H1 (cell line): ENCODE measurements at places on chromosomes 5 and 9.

- H3K27me3 ChIP-seq: no peaks in the 10 kb centered on the region
- no peak overlapping the region for H3K4me3 ChIP-seq
Measured at GRCh38 chr9:131868766-131869165, 128.9 kb upstream of the RAPGEF1 start.

DNA sequence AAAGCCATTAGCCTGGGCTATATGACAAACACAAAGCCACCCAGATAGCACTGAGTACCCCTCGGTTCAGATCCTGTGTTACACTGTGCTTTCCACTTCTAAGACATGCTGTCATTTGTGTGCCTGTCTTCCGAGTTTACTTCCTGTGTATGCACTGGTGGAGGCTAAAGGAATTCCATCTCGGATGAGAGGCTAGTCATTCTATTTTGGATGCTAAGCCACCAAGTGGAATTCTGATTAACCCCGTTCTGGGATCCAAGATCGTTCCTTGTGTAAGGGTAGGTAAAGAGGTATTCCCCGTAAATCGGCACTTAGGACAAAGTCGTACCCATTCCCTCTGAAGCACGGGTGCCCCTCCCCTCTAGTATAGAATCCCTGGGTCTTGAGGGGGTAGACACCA lies 8.7 kb downstream of the PROP1 start:
- H3K27ac ChIP-seq: no peak overlapping the region
- H3K4me1 ChIP-seq: peaks cover 10% of the 10 kb centered on the region; the same call in 1 of the 2 replicates
- no peak for DNase-seq
- H3K27me3 ChIP-seq: peaks cover 40% of the 10 kb centered on the region
- no peaks in the 10 kb centered on the region for H3K36me3 ChIP-seq
- H3K4me3 ChIP-seq: no peak overlapping the region

DNA sequence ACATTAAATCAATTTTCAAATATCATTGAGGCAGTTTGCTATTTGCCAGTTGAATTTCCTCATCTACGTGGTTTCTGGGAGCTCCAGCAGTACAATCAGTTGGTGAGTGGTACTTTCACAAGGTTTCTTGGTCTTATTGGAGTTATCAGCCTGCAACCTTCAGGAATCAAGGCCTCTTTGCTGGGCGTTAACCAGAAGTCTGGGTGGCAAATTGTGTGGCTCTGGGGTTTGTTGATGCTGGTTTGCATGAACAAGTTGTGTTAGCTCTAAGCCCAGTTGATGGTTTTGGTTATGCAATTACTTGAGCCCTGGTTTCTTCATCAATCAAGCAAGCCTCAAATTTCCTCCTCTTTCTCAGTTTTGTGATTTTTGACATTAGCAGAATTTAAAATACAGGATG lies 152.9 kb upstream of the ANKRD55 start:
- no peak overlapping the region for H3K27ac ChIP-seq
- H3K4me1 ChIP-seq: no peaks in the 10 kb centered on the region
- H3K27me3 ChIP-seq: no peaks in the 10 kb centered on the region
- H3K4me3 ChIP-seq: no peak overlapping the region
- no peak for DNase-seq

DNA sequence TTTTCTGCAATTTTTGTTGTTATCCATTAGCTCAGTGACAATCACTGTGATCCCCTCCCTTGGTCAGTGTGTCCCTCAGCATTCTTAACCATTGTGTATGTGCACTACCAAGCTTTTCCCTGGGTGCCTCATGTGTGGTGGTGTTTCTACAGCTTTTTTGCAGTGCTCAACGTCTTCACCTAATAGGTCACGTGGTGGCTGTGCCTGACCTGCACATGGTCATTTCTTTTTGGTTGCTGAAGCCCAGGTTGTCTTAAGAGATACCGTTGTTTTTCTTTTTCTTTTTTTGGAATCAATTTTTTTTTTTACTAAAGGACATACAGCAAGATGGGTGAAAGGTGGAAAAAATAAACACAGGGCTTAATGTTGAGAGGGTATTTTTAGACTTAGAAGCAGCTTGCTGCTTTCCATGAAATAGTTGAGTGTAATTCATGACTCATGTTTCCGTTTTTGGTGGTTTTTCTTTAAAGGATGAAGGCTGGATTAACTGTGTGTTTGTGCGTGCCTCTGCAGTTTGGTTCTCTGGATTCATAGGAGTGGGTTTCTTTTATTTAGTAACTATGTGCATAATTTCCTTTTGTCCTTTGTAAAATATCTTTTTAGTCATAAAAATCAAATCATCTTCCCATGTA lies 22.2 kb downstream of the SH3GL2 start:
- no peak overlapping the region for H3K4me3 ChIP-seq
- no peak overlapping the region for H3K27ac ChIP-seq

DNA sequence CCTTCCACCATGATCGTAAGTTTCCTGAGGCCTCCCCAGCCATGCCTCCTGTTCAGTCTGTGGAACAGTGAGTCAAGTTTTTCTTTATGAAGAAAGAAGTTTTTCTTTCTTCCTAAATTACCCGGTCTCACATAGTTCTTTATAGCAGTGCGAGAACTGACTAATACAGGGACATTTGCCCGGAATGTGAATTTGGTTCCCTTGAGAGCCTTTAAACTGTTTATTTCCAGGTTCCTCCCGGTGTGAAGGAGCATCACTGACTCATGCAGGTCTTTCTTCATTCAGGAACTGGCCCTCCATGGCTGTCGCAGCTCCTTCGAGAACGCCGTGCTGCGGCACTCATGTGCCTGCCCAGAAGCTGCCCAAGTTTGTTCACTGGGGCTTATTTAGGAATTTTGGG lies 87.7 kb downstream of the PTCH1 start:
- no peak overlapping the region for H3K4me3 ChIP-seq
- no peak overlapping the region for H3K27ac ChIP-seq
- DNase-seq: no peak

DNA sequence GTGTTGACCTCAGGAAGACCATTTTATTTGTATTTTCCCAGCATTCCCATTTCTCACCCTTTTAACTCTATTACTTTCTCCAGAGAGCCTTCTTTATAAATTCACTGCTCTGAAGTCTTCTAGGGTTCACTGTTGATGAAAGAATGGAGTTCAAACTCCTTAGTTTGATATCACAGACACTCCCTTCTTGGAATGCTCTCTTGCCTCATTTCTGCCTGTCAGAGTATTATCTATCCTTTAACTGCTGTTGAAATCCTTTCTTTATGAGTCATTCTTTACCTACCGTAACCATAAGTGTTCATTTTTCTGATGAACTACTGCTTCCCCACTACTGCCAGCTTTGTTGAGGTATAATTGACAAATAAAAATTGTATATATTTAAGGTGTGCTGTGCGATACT lies 4.3 kb downstream of the RIC1 start:
- no peaks in the 10 kb centered on the region for H3K27me3 ChIP-seq
- H3K4me3 ChIP-seq: no peak overlapping the region
- H3K4me1 ChIP-seq: no peaks in the 10 kb centered on the region
- H3K27ac ChIP-seq: no peak overlapping the region

GRCh38 chr5:139461698-139462097 lies 845 bp downstream of the ECSCR start:
- DNase-seq: no peak
- H3K4me3 ChIP-seq: no peak overlapping the region
- peaks cover 15% of the 10 kb centered on the region; the same call in 1 of the 2 replicates for H3K4me1 ChIP-seq
- H3K27me3 ChIP-seq: no peaks in the 10 kb centered on the region
- H3K36me3 ChIP-seq: no peaks in the 10 kb centered on the region

GRCh38 chr5:109921735-109922380 lies 232.1 kb downstream of the MAN2A1 start:
- H3K4me1 ChIP-seq: no peaks in the 10 kb centered on the region
- H3K27ac ChIP-seq: no peak overlapping the region
- H3K27me3 ChIP-seq: no peaks in the 10 kb centered on the region
- no peaks in the 10 kb centered on the region for H3K36me3 ChIP-seq

GRCh38 chr5:134072471-134073210 lies 41.8 kb upstream of the TCF7 start:
- no peaks in the 10 kb centered on the region; the same call in 1 of the 2 replicates for H3K36me3 ChIP-seq
- no peak overlapping the region for H3K4me3 ChIP-seq
- peaks cover 8% of the 10 kb centered on the region; the same call in 1 of the 2 replicates for H3K27me3 ChIP-seq
- no peak overlapping the region for H3K27ac ChIP-seq
- DNase-seq: no peak

DNA sequence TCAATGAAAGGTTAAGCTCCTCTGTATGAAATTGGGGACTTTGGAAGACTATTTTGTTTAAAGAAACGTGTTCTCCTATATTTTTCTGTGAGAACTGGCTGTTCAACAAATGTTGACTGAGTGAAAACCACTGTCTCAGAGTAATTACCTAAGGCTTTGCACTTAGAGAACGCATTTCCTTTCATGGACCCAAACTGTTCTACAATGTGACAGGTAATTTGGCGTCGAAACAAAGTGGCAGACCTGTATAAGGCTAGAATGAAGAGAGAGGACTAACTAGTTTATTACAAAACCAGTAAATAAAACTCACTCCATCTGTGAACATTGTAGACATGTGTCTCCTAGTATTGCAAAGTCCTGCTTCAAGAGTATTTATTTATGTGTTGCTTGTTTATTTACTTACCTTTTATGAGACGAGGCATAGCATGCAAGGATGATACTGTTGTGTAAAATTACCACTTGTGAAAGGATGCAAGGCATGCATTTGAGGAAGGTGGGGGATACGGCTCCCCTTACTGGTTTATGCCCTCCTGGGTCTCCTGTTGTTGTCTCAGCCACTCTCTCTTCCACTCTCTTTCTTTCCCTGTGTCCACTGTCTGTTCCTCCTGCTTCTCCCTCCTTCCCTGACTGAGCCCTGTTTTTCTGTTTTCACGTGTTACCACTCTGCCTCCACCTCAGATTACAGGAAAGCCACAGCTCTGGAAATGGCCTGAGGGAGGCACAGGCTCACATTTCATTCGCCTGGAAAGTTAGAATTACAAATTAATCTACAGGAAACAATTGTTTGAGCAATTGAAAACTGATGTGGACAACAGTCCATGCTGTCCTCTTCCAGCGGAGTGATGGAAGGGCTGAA lies 444.0 kb upstream of the ZNF608 start:
- H3K4me3 ChIP-seq: no peak overlapping the region
- no peak overlapping the region for H3K27ac ChIP-seq
- H3K4me1 ChIP-seq: no peaks in the 10 kb centered on the region; the same call in 1 of the 2 replicates
- H3K27me3 ChIP-seq: no peaks in the 10 kb centered on the region

GRCh38 chr9:35732800-35733541 lies 505 bp downstream of the CREB3 start:
- peaks cover 30% of the 10 kb centered on the region for H3K36me3 ChIP-seq
- peaks cover 35% of the 10 kb centered on the region for H3K4me1 ChIP-seq
- peak overlapping the region; percentile 79 for H3K4me3 ChIP-seq
- peak; percentile 65 for DNase-seq
- H3K27ac ChIP-seq: peak overlapping the region; percentile 55; the same call in 1 of the 2 replicates

DNA sequence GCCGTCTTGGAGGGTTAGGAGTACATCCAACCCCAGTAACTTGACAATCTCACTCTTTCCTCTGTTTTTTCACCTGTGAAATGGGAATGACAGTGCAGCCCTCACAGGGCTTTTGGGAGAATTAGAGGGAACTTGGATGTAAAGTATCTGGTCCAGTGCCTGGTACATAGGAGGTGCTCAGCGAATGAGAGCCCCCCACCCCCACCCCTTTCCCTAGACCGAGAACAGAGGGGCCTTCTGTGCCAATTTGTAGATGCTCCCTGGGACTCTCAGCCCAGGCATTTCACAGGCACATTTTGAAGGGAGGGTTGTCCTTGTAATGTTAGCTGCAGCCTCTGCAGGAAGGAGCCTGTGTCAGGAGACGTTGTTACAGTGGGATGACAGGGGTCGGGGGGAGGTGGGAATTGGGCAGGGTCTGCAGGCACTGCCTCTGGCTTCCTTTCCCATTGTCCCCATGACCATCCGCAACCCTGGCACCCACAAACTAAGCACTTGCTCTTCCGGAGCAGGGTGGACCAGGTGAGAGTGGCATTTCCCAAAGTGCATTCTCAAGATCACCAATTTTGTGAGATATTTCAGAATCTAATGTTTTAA lies 47.0 kb downstream of the AMBP start:
- DNase-seq: no peak
- H3K36me3 ChIP-seq: peaks cover 2% of the 10 kb centered on the region; the same call in 1 of the 2 replicates
- H3K27ac ChIP-seq: no peak overlapping the region
- no peak overlapping the region for H3K4me3 ChIP-seq
- no peaks in the 10 kb centered on the region for H3K27me3 ChIP-seq

DNA sequence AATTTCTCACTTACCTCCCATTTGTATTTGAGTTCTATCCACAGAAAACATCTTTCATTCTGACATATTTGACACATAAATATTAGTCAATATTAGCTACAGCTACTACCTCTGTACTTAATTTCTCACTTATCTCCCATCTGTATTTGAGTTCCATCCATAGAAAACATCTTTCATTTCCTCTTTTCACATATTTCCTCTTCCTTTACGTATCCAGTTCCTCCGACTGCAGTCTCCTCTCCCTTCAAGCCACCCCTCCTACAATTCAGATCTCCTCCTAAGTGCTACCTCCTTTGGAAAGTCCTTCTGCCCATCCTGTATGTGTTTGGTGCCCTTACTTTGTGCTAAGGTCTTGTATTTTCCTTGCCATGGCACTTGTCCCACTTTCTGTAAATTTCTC lies 1.6 kb downstream of the SREK1IP1 start:
- no peak overlapping the region for H3K27ac ChIP-seq
- H3K4me1 ChIP-seq: peaks cover 9% of the 10 kb centered on the region
- no peak for DNase-seq

DNA sequence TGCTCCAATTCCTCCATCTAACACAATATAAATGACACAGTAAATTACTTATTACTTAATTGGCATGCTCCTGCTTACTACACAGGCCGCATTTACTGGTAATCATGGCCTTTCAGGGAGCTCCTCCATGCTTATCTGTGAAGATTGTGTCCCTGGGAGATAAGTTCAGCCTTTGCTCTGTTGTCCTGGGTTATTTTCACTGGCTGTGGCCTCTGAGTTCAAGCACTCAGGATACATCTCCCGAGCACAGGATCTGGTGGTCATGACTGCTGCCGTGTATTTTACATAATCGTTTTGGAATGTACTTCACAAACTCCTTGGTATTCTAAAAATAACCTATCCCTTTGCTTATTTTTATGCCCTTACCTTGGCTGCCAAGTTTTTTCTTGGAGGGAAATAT lies 215.7 kb downstream of the ICE1 start:
- H3K4me1 ChIP-seq: no peaks in the 10 kb centered on the region
- H3K36me3 ChIP-seq: no peaks in the 10 kb centered on the region
- H3K27ac ChIP-seq: no peak overlapping the region
- no peak overlapping the region for H3K4me3 ChIP-seq
- no peak for DNase-seq
- no peaks in the 10 kb centered on the region for H3K27me3 ChIP-seq

DNA sequence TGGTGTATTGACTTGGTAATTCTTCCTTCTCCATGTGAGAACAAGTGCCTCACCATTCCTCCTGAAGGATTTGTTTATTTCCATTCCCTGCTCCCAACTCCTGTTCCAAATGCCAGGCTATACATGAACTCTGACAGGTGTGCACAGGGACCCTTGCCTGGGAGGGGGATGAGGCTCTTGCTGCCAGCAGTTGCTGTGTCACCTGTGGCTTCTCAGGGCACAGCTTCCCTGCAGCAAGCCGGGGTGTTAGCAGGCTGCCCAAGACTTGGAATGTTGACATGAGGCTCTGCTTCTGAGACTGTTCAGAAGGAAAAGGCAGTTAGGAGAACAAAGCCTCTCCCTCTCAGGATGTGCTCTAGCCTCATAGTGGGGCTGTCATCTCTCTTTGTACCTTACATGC lies 131.3 kb downstream of the DOCK2 start:
- no peak for DNase-seq
- H3K36me3 ChIP-seq: no peaks in the 10 kb centered on the region
- no peak overlapping the region for H3K4me3 ChIP-seq
